ENCODE measurements at places on chromosomes 2 and 18. TPM values are rescaled to one million over a fixed set of nuclear protein-coding genes. Genes with fewer than 3 reads are reported as not detected.

The KIF1A gene
- total RNA-seq: 2.1 TPM

- DNase-seq: no peak
Measured at GRCh38 chr2:216107760-216108159, 1.4 kb upstream of the XRCC5 start.

The MSTN gene
- not detected for total RNA-seq

DNA sequence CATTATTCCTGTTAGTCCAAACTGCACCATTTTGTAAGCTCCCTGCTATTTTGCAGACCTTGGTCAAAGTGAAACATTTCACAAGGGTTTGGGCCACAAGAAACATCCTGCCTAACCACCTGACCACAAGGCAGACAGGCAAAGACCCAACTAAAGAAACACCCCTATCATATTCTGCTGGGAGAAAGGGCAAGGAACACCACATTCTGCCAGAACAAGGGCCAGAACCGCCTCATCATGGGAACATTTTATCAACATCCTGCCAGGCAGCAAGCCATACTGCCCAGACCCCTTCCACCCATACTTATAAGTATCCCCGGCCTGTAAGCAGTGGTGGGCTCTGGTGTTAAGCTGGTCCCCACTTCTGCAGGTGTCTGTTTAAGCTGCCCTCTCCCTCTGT is 12.0 kb upstream of the RAB31 start:
- no peak for DNase-seq

DNA sequence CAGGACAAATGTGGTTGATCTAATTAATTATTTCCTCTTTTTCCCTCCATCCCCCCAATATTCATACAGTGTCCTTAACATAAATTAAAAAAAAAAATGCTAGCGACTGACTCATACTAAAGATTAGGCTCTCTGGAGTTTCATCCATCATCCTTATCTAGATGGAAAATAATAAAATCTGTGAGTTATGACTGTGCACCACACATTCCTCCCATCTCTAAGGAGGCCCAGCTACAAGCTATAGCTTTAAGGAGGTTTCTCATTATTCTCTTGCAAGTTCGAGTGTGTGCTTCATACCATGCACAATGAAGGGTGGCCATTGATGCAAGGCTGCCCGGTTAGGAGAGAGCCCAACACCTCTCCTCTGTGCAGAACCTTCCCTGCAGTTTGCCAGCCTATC is 77.3 kb downstream of the XDH start:
- no peak for DNase-seq

The RASGRP3 gene
- total RNA-seq: 2.8 TPM

The ACMSD gene
- not detected for total RNA-seq

GRCh38 chr2:40642237-40642636 is 190.3 kb upstream of the SLC8A1 start:
- no peak for DNase-seq

- DNase-seq: peak; percentile 5
Measured at GRCh38 chr2:176852667-176853066, 359.9 kb upstream of the HNRNPA3 start.

GRCh38 chr2:28085201-28085600 is 194.7 kb downstream of the BABAM2 start:
- no peak for DNase-seq

The PPP1R1C gene
- not detected for total RNA-seq

The LYG1 gene
- total RNA-seq: 0.91 TPM

The SLC40A1 gene
- 1.6 TPM for total RNA-seq

DNA sequence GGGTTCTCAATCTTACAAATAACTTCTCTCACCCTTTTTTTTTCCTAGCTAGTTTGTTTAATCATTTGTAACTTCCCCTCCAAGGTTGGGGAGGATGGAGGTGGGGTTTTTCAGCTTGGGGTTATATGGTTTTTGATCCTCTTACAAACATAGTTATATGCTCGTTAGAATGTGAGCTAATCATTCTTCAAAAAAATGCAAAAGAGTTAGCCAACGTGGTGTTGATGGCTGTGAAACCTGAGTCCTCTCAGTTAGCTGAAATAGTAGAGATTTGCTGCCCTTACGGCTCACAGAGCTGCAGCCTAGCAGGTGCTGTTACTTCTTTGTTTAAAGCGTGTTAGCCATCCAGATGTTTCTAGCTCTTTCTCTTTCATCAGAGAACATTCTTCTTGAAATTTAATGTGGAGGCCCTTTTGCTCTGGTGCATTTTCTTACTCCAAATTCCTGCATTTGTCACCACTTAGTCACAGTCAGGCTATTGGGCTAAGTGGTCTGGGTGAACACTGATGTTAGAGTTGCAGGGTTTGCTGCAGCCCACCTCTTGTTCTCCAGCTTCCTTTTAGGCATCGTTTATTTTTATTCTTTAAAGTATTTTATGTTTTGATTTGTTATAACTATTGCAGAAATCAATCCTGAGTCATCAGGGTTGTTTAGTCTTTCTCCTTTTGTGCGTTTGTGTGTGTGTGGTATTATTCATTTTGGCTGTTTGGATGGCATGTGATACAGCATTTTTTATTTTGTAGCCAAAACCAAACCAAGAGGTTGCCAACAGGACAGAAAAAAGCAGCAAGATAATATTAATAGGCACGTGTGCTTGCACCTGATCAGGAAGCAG is 41.1 kb downstream of the LIMS1 start:
- DNase-seq: no peak

DNA sequence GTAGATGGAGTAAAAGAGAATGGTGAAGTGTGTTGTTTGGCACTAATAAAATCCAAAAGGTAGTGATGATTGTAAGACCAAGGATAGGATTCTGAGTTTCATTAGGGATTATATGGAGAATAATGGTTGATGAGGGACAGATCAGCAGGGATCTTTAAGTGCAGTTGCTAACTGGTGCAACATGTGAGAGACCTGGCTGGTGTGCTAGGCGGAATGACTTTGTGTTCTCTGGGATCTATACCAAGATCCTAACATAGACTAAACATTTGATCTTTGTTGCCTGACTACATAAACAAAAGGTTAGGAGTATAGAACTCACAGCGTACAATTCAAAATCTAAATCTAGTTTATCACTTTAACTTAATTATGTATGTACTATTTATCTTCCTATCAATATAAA is 135.4 kb downstream of the PTRHD1 start:
- no peak for DNase-seq

The SCG2 gene
- not detected for total RNA-seq

DNA sequence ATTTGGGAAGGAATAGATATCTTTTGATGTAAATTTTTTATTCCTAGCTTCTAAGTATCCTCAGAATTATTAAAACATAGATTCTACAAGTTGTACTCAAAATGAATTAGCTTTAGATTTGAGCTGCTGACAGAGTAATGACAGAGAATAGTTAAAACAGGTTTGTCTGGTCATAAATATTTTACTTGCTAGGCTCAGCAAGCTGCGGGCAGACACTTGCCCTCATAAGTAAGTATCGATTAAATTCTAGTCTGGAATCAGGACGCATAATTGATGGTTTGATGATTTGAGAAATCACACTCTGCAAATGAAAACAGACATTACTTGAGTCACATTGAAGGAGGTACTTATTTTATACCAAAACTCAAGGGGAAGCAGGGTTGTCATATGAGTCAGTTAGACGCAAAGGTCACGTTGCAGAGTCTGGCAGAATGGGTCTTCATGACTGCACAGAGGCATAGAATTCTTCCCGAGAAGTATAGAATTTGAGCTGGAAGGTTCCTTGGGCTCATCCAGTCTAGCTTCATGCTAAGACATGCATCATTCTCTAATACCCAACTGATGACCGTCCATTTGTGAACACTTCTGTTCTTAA is 27.5 kb downstream of the ARL4C start:
- DNase-seq: no peak

The TUBA4B gene
- total RNA-seq: not detected

- no peak for DNase-seq
Measured at GRCh38 chr2:148483665-148484064, 160.9 kb upstream of the EPC2 start.

GRCh38 chr18:47619771-47620448 is 310.5 kb downstream of the SMAD2 start:
- no peak for DNase-seq

- no peak for DNase-seq
Measured at GRCh38 chr2:24456599-24457556, 34.2 kb upstream of the NCOA1 start.

- DNase-seq: no peak
Measured at GRCh38 chr2:122338000-122338399, 582.5 kb downstream of the TSN start.

DNA sequence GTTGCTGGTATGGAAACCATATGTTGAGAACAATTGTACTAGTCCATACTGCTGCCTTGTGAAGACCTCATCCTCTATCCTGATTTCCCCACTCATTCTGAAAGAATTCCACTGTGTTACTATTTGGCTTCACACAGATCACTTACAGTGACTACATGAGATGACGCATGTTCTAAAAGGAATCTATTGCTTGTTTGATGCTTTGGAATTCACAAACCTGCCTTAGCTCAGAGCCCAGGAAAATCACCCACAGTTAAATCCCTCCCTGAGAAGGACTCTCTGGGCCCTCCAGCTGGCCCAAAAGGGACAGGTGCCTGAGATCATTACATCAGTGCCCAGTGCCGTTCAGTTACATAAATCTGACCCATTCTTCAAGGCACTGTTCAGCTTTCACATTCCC is 45.3 kb downstream of the KLHL29 start:
- no peak for DNase-seq

GRCh38 chr2:88690591-88691338 is 708 bp upstream of the RPIA start:
- no peak for DNase-seq

DNA sequence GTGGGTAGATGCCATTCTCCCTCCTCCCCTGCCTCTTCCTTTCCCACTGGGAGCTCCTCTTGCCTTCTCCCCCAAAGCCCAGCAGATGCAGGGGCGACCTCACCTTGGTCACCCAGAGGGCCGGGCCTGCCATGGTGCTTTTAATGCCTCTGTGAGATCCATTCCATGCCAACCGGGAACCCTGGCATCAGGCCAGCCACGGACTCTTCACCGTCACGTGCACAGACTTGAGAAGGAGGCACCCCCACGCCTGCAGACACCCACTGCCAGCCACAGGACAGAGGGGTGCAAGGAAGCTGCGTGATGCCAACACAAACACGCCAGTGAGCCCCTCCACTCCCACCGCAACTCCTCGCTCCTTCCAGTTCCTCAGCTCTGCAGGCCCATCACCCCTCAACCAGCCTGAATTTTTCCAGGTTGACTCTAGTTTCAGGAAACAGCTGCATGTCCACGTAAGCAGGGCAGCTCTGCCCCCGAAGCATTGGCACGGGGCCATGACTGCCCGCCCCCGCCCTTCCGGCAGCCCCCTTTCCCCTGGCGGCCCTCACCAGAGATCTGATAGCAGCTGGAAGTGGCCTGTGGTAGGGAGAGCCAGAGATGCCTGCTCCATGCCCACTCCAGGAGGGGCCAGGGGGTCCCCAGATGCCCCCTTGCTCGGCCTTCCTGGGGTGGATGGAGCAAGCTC is 50.8 kb downstream of the DNMT3A start:
- no peak for DNase-seq

DNA sequence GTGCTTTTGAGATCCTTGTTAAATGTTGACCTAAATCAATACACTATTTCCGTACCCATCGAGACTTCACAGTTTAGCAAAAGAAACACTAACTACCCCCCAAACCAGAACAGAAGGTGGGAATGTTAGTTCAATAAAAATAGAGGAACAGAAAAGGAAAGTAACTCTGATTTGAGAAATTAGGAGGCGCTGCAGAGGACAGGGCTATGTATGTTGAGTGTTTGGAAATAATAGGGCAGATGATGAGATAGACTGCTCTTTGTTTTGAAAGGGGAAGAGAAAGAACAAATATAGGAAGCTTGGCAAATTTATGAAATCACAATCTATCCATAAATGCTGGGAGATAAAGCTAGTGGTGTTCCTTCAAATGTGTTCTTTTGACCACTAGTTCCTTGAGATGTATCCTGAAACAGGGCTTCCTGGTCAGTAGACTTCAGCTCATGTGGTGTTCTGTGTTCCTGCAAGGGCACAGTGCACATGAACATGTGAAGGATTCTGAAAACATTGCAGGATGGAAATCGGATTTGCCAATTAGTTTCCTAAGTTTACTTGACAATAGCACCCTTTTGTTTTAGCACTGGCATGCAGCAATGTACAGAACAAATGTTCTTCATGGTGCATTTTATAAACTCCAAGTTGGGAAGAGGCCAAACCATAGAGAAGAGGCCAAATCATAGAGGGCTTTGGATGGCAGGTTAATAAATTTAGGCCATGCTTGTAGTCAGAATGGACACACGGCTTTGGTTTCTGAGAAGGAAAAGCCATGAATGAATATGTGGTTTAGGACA is 39.8 kb downstream of the RHBDD1 start:
- DNase-seq: no peak

DNA sequence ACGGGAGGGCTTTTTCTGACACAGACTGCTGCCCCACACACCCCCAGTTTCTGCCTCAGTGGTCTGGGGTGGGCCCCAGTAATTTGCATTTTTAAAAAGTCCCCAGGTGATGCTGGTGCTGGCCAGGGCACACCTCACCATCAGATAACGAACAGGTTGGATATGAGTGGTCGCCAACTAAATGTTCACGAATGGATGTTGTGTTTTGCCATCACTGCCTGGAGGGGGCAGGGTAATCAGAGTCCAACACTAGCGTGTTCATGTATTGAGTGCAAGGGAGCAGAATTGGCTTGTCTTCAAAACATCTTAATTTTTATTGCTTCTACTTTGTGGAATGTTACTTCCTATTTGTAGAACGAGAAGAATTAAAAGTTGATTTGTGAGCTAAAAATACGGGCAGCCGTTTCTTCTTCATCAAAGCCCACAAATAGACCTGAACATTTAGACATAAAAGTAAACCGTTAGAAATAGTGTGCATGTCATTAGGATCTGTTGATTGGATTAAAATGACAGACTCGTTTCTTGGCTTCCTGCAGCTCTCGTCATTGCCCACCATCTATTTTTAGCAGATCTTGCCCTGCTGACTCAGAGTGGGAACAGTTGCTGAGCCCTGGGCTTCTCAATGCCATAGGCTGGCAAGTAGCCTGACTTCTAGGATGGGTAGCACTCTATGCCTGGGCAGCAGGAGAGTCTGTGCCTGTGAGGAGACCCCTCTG is 45.2 kb downstream of the NCK2 start:
- DNase-seq: peak; percentile 60

DNA sequence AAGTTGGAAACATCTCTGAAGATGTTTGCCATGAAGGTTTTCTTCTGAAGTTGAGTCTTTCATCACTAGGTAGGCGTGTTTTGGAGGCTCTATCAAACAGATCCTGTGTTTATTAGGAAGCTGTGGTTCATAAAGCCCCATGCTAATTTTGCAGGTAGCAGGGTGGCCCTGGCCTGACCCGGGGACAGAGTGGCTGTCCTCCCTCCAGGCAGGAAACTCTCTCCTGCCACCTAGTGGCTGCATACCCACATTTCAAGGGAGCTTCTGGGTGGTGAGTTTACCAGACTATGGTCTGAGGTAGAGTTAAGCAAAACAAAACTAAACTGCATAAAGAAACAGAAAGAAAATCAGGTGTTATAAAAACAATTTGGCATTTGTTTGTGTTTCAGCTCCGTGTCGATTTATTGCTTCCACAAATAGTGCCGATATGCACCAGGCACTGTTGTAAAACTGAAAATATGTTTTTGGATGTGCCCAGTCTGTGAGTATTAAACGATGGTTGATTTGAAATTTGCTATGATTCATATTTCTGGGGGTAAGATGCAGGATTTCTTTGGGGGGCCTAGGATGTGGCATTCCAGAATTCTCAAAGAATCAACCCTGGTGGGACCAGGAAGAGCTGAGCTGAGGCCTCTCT is 26.0 kb upstream of the IL37 start:
- peak; percentile 69 for DNase-seq
